ENCODE measurements at places on chromosomes 13 and 19.

DNA sequence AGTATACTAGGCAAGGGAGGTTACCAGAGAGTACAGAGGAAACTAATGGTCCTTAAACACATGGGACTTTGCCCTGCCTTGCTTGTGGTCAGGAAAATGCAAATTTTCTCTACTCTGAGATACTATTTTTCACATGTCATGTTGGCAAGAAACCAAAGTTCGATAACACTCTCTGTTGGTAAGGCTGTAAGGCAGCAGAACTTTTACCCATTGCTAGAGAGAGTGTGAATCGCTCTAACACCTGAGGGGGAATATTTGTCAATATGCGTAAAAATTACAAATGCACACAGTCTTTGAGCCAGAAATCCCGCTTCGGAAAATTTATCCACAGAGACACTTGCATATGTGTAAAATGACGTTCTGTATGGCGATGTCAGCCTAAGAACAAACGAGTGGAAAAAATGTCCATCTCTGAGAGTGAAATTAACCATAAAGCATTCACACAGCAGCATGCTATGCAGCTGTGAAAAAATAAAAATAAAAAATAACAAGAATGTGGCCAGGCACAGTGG is 9.5 kb upstream of the RFX1 start:
- ATAC-seq = no peak

DNA sequence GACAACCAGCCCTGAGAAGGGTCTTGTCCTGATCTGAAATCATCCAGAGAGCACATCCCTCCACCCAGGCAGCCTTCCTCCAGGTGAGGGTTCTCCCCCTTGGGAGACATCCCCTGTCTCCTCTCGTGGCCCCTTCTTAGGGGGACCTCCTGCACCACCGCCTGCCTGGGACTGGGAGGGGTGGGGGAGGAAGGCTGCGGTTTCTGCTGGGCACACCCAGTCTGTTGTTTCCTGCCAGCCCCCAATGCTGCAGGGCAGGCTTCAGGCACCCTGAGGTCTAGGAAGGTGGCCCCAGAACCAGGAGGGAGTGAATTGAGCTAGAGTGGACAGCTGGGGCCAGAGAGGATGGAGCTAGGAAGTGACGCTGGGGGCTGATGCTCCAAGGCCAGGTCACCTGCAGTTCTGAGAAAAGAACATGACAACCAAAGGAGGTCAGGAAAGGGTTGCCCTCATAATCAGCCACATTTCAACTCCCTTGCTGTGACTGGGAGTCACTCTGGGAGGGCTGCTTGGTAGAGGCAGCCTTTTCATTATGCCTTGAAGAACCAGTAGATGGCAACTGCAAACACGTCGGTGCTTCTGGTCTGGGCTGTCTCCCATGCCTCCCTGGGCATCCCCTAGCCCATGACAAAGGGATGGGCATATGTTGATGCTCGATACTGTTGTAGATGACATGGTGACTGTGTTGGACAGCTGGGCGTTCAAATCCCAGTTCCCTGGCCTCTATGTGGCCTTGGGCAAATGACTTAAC is 1.4 kb downstream of the ARHGEF18 start:
- ATAC-seq = no peak

DNA sequence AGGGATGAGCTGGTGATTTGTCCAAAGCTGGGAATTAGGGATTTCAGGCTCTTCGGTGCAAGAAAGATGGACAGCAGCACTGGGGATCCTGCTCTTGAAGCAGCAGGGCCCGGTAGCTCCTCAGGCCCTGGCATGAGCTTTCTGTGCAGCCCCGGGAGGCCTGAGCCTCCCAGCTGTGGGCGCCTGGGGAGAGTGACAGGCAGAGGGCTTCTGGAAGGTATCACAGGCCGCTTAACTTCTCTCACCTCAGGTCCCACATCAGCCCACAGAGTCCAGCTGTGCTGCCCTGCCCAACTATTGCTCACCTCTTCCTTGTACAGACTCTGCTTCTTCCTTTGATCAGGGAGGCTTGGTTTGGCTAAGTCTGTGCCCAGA is 14.6 kb upstream of the ZNF536 start:
- no peak for ATAC-seq

- ATAC-seq = no peak
Measured at GRCh38 chr19:1409204-1410005, 2.0 kb downstream of the DAZAP1 start.

- ATAC-seq = no peak
Measured at GRCh38 chr13:66940113-66940512, 290.0 kb downstream of the PCDH9 start.

GRCh38 chr19:50838239-50838638 is 4.9 kb upstream of the KLK15 start:
- ATAC-seq = no peak

GRCh38 chr19:8108560-8109445 is 40.6 kb downstream of the FBN3 start:
- ATAC-seq = no peak

Measured in gastroesophageal sphincter (tissue), 4 donors.